ENCODE measurements at places on chromosomes 11 and 22.

DNA sequence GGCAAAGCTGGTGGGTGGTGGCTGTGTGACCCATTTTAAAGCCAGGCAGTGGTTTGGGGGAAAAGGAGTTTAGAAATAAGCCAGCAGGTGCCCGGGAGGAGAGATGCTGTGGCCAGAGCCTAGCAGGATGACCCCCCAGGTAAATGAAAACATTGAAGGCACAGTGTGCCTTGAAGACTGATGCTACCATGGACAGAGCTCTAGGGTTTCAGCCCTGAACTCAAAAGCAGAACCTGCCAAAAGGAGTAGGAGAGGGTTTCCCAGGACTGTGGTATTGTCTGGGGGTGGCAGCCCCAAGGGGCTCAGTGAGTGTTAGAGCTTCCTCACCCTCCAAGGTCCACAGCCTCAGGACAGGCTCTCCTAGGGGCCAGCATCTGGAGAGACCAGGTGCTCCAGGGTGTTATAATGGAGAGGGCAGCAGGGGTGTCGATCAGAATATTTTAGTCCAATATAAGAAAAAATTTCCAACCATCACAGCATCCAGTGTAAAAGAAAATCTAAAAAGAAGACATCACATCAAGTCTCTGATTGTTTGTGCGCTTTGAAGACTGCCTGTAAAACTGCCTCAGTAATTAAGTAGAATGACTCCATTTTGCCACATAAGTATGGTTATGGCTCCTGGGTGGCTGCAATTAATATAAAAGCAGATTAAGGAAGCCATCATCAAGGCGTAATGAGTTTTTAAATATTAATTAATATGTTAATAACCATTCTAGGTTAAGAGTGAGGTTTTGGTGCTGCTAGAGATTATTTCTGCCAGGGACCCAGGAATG, 88.6 kb upstream of the LMO1 start:
- DNase-seq, result no peak

DNA sequence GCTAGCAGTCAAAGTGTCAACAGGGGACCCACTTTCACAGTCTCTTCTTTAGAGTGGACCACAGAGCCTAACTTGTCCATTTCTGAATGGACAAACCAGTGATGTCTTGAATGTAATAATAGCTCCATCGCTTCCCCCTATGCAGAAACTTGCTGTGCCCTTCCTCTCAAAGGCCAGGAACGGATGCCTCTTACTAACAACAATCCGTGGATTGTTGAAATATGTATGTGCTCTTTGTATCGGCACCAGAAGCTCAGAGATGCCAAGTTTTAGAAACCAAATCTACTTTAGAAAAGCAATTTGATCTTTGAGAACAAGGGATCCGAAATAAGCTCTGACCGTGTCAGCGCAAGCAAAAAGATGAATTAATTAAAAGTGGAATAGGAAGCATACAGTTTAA, 259.5 kb upstream of the POU2AF2 start:
- no peak for DNase-seq

GRCh38 chr22:45001653-45002052, 8.2 kb downstream of the PHF21B start:
- no peak for DNase-seq

GRCh38 chr11:77548552-77549445, 41.0 kb upstream of the AQP11 start:
- DNase-seq, result no peak

GRCh38 chr22:33381531-33382406, 323.6 kb upstream of the SYN3 start:
- DNase-seq, result no peak

DNA sequence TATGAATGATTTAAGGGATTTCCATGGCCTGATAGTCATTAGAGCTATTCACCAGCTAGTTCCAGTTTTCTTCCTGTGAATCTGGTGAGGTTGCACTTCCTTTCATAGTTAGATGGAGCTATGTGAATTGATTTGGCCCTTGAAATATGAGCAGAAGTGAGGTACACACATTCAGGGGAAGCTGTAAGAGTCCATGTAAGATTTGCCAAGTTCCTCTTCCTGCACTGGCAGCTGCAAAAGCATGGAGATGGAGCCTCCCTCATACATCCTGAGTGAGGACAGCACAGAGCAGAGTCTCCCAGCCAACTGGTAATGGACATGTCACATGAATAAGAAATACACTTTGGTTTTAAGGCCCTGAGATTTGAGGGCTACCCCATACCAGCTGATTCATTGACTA, 111.7 kb downstream of the CD44 start:
- no peak for DNase-seq

DNA sequence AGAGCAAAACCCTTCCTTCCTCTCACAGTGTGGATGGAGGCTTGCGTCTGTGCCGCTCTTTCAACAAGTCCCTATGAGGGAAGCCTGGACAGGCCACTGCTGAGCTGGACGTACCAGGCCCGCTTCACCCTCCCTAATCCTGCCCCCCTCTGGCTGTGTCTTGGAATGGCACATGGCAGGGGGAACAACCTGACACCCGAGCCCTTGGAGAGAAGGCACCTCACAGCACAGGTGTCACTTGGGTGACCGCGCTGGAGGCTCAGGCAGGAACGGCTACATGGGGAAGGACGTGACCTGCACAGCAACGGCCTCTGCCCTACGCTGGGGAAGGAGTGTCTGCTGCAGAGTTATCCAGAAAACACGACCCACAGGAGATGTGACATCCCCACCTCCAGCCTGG, 11.0 kb downstream of the CARS1 start:
- DNase-seq, result no peak

- no peak for DNase-seq
Measured at GRCh38 chr22:43532301-43533155, 120.7 kb downstream of the MPPED1 start.

- DNase-seq, result no peak
Measured at GRCh38 chr11:127996825-127997224, 590.5 kb downstream of the ETS1 start.

GRCh38 chr22:27984723-27985122, 65.7 kb upstream of the PITPNB start:
- DNase-seq, result no peak

DNA sequence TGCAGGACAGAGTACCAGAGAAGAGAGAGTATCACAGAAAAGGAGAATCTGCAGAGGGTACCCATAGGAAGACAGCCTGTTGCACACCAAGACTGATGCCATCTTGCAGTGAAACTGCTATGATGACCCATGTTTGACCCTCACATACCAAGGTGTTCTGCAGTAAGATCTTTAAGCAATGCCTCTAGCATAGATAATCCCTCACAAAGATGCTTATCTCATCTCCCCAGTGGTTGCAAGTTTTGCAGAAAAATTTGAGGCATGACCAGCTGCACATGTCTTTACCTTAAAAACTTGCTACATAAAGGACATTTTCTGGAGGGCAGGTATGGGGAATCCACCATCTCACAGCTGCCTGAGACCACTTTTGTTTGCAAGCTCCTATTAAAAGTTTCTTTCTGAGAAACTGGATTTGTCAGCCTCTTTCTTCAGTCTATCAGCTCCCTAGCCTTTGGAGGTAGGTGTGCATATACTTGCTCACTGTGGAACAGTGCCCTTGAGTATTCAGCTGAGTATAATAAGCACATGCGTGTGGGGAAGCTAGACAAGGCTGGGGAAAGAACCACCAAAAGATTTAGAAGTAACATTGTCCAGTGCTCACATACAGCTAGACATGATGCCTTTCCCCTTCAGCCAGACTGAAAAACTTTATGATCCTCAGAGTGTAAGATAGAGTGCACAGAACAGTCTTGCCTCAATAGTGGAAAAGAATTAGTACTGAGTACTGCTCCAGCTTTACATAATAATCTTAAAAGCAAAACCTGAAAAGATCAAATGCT, 100.3 kb upstream of the TEAD1 start:
- DNase-seq, result no peak

DNA sequence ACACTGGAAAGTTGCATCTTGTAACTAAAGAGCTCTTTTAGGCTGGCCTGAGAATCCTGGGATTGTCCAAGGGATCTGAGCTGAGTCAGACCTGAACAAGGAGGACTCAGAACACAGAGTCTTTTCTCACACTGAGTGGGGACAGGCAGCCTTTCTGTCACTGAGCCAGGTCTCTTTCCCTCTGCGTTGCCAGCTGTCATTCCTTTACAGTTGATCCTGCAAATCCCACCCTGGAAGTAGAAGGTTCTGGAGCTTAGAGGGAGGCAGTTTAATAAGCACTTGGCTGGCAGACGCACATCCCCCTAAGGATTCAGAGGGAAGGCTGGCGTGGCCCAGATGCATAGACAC, 76.3 kb upstream of the SUSD2 start:
- DNase-seq, result no peak

DNA sequence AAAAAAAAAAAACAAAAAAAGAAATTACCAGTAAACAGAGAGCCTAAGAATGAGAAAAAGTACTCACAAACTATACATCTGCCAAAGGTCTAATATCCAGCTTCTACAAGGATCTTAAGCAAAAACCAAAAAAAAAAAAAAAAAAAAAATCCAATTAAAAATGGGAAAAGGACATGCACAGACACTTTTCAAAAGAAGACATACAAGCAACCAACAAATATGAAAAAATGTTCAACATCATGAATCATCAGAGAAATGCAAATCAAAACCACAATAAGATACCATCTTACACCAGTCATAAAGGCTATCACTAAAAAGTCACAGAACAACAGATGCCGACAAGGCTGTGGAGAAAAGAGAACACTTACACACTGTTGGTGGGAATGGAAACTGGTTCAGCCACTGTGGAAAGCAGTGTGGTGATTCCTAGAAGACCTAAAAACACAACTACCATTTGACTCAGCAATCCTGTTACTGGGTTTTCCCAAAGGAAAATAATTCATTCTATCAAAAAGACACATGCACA, 18.3 kb downstream of the MS4A6A start:
- no peak for DNase-seq

- no peak for DNase-seq
Measured at GRCh38 chr22:43446037-43446803, 34.4 kb downstream of the MPPED1 start.

DNA sequence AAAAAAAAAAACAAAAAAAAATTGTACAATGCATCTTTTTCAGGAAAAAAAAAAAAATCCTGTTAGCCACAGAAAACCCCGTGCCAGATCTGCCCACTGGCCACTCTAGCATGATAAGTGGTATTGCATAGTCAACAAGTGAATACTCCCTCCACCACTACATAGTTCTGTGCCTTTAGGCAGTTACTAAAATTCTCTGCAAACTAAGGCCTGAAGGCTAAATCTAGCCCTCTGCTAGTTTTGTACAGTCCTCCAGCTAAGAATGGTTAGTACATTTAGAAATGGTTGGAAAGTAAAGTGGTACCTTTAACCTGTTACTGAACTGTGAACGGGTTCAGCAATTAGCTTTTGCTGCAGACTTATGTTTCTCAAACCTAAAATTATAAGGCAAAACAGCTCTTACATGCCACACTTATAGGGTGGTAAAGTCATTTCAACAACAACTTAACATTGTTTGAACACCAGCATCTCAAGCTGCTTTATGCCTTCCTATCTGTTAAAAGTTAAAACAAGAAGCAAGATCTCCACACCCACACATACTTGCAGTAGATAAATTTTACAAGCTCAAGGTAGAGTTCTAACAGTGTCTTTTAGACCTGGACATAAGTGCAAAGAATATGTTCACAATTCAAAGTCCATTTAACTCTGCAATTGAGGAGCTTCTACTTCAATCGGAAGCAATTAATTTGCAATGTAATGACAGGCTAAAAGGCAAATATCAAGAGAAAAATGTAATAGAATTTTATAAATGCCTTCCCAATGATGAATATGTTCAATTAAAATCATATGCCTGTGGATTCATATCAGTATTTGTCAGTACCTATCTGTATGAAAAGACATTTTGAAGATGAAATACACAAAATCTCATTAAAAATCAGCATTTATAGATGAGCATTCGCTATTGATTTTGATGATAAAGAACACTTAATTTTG, 7.3 kb downstream of the C11orf71 start:
- no peak for DNase-seq

DNA sequence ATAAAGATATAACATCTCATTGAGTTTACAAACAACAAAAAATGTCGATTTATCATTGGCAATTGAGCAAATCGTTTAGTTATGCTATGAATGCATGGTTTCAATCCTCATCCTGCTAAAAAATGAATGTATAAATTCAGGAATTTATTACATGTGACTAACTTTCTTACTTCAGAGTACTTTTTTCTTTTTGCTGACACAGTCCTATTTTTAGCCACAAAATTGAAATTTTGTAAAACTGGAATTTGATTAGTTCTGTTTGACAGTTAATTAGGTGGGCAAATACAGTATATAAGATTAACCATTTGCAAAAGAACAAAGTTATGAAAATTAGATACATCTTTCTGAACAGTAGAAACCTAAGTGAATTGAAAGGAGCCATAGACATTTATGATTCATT, 925.0 kb upstream of the CHORDC1 start:
- DNase-seq, result no peak

DNA sequence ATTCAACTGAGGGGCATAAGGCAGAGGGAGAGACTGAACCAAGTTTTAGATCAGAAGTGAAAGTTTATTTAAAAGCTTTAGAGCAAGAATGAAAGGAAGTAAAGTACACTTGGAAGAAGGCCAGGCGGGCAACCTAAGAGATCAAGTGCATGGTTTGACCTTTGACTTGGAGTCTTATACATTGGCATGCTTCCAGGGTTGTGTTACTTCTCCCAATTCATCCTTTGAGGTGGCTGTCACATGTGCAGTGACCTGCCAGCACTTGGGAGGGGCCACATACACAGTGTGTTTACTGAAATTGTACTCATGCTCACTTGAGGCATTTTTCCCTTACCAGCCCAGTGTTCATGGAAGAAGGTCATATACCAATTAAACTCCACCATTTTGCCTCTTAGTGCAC, 30.4 kb downstream of the CYP2R1 start:
- no peak for DNase-seq

DNA sequence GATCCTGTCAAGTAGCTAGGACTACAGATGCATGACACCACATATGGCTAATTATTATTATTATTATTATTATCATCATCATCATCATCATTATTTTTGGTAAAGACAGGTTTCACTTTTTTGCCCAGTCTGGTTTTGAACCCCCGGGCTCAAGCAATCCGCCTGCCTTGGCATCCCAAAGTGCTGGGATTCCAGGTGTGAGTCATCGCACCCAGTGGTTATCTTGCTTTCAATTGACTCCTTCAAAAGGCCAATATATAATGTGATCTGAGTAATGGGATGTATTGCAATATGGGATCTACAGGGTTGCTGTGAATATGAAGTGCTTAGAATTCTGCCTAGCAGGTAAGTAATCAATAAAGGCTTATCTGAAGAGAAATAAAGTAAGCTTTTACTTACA, 221.2 kb downstream of the SBF2 start:
- DNase-seq, result no peak

DNA sequence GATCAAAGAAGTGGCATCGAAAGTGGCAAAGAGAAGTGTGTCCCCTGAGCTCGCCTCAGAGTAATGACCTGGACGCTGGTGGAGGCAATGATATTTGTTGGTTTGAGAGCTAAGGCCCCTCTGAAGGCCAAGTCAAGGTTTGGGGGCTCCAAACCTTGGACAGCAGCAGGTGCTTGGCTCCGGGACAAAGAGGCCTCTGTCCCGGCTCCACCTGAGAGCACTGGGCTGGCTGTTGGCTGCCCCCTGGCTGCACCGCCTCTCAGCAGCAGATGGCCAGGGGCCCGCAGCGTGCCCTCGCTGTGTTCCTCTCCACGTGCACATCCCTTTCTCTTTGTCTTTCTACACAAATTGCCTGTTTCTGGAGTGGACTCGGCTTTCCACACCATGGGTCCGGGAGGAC, 301.3 kb downstream of the NTM start:
- no peak for DNase-seq
